Stimulated activated naive CD4-positive, alpha-beta T cell treated with Interleukin-2 at 50 U/mL for 16 hours (primary cell): ENCODE measurements at places on chromosomes 12 and 14.

DNA sequence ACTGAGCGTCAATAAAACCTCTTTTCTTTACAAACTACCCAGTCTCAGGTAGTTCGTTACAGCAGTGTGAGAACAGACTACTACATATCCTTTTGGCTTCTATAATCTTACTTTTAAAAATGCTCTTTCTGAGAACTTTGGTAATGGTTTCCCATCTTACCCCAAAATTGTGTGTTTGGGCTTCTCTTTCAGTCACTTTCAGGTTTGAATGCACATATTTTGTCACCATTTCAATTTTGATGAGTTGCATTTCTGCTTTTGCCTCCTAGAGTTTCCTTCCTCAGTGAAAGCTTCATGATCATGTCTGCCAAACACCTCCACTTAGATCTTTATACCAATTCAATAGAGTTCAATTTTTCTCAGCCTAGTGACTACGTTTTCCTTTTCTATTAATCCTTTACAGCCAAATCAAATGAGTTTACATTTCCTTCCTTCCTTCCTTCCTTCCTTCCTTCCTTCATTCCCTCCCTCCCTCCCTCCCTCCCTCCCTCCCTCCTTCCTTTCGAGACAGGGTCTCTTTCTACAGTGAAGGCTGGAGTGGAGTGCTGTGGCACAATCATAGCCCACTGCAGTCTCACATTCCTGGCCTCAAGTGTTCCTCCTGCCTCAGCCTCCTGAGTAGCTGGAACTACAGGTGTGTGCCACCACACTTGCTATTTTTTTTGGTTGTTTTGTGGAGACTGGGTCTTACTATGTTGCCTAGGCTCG, 124.9 kb downstream of the BCAT1 start:
- no peak for DNase-seq

DNA sequence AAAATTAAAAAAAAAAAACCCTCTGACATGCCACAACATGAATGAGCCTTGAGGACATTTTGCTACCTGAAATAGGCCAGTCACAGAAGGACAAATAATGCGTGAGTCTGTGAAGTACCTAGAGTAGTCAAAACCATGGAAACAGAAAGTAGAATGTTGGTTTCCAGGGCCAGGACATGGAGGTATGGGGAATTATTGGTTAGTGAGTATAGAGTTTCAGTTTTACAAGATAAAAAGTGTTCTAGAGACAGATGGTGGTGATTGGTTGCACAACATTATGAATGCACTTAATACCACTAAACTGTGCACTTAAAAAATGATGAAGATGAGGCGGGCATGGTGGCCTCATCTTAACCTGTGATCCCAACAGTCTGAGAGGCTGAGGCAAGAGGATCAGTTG, 47.6 kb upstream of the ZFP36L1 start:
- DNase-seq: no peak

DNA sequence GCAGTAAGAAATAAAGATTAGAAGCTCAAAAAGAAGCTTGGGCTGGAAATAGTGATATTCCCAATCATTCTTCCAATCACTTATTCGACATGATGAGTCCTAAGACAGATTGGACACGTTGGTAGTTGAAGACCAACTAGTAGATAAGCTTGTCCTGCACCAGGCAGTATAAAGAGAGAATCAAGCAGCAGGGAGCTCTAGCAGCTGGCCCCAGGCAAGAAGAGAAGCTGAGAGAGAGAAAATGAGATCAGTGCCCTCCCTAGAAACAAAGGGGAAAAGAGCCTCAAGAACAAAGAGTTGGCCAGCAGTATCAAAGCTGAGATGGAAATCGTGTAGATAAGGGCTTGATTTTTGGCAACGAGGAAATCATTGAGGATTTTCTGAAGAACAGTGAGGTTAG, 20.6 kb downstream of the RASSF8 start:
- DNase-seq: no peak

DNA sequence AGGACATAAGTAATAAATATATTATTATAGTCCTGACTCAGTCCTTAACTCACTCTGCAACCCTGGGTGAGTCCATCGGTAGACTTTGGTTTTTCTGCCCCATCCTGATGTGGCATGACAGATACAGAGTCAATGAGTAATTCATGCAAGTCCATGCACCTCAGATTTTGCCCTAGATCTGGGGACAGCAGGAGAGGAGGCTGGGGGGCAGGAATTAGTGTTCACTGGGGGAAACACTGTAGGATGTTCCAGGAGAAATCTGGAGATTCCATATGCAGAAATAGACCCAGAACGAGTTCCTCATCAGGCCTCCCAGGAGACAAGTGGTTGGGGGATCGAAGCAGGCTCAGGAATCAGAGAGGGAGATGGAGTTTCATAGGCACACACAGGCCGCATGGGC, 150.8 kb downstream of the DICER1 start:
- no peak for DNase-seq

GRCh38 chr12:19988459-19988873, 379.9 kb upstream of the PDE3A start:
- no peak for DNase-seq

DNA sequence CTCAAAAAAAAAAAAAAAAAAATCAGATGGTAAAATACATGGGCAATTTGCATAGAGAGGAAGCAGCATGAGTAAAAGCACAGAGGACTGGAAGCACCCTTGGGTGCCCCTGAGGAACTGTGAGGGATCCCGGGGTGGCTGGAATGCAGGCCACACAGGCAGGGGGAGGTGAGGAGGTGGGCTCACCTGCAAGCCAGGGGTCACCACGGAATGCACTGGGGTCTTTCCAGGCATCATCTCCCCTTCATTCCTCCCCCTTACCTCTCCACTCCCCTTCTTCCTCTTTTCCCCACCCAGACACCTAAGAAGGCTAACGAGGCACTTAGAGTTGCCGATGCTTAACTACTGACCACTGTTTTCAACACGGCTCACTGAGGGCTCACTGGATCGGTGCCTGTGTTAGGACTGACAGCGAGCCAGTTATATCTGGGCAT, 14.4 kb upstream of the HIP1R start:
- no peak for DNase-seq

DNA sequence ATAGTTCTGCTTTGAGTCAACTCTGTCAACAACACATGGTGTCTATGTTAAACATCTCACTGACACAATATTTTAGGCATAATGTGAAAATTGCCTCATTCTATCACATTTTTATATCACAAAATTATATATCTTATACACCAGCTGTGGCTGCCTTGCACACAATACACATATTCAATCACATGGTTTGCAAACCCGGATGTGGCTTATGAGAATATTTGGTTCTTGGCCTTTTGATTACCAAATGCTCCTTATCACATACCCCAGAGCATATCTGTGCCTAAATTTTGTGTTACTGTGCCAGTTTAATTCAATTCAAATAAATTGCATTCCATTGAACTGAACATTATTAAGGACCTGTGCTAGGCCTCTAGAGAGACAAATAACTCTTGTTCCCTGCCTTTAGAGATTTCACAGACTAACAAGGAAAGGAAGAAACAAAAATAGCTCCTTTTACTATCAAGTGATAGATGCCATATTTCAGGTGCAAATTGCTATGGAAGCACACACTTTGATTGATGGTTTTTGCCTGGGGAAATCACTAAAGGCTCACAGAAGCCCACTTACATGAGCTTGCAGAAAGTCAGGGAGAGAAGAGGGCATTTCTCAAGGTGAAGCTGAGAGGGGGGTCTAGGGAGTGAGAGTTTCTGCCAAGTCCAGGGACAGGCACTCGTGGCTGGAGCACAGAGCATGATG, 63.4 kb downstream of the PPP1R36 start:
- DNase-seq: no peak

DNA sequence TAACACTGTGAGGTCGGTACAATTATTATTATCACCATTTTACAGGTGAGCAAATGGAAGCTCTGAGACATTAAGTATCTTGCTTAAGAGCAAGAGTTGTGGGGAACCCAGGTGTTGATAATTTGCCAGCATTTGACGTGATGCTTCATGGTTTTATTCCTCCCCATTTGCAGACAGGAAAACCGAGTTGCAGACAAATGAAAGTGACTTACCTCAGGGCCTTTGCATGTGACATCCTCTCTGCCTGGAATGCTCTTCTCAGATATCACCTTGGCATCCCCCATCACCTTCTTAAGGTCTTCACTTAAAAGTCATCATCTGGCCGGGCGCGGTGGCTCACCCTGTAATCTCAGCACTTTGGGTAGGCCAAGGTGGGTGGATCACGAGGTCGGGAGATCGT, 21.0 kb upstream of the P2RX7 start:
- DNase-seq: no peak

DNA sequence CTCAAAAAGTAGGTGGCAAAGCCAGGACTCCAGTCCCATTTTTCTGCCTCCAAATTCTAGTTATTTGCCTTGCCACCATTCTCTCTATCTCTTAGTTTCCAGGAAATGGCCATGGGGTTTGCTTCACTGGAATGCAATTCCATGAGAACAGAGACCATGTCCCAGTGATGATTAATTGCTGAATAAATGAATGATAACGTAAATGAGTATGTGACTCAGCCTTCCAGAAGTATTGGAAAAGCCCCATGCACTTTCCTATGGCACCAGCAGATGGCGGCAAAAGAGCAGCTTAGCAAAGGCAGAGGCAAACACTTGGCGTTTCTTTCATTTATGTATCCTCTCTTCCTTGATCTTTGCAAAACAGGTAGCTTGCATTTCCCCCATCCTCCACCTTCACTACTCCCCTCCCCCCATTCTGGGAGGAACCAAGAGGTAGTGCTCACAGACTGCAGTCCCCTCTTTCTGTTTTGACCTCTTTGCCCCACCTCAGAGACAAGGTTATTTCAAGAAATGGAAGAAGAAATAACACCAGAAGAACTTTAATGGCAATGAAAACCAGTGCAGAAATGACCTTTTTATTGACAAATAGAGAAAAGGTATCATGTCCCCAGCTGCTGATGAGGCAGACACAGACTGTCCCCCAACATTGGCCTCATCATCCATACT, 21.3 kb downstream of the TBX3 start:
- DNase-seq: peak; percentile 26

- no peak for DNase-seq
Measured at GRCh38 chr12:63955831-63956666, 111.5 kb downstream of the SRGAP1 start.

- no peak for DNase-seq
Measured at GRCh38 chr14:51860825-51861499, 550 bp downstream of the GNG2 start.

GRCh38 chr14:24138396-24139271, 2.6 kb downstream of the PSME1 start:
- no peak for DNase-seq

DNA sequence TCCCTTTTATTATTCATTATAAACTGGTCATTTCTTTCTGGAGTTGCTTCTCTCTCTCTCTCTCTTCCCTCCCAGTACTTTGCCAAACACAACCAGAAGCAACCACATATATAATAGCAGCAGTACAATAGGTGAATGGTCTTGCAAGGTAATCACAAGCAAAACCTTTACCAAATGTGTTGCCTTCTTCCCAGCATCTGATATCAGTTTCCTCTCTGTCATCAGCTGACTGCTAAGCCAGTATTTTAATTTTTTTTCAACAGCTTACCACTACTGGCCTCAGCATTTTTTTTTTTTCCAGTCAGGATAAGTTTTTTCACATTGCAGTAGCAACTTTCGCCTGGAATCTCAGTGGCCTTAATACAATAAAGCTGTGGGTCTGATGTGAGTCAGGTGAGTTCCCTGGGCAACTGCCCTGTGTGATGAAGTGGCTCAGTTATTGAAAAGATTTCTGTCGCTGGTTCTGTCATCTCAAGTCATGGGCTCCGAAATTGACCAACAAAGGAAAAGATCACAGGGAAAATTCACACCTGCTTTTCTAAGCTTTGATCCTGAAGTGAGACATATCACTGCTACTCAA, 282.5 kb upstream of the AMIGO2 start:
- no peak for DNase-seq

DNA sequence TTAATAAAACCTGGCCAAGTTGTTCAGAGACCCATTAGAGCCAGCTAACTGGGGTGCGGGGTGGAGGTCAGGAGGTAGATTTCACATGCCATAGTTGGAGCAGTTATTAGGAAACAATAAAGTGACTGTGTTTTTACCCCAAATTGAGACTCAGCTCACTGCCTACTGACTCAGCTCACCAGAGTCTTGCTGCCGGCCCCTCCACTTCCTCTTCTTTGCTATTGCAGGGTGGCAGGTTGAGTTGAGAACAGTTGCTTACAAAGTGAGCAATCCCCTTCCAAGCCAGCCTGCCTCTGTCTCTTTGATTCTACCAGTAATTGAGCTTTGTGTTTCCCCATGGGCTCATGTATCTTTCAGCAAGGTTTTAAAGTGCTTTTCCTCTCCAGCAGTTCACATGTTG, 12.9 kb downstream of the ST8SIA1 start:
- no peak for DNase-seq

- no peak for DNase-seq
Measured at GRCh38 chr14:58414845-58415244, 12.5 kb downstream of the TIMM9 start.

DNA sequence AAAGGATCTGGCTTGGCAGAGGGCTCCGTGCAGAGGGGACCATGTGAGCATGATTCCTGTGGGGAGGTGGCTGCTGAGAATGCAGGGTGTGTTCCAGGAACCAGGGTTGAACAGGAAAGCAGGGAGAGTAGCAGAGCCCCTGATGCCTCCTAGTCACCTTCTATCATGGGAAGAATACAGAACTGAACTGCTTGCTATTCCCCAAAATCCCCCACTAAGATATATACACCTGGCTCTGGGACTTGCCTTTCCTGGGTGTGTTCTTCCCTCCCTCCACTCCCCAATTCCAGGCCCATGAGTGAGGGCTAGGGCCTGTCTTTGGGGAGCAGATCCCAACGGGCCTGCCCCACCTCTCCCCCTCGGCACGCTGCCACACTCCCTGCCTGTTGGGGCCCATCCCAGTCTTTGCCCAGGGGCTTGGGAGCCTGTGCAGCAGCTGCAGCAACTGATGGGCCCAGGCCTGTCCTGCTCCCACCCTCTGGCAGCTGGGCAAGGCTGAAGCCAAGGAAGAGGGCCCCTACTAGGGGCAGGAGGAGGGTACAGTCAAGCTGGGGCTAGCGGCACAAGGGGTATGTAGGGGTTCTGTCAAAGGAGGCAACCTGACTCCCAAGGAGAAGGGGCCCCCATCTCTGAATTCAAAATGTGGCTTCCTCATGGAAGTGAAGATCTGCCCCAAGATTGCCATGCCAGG, 3.2 kb downstream of the AJUBA start:
- no peak for DNase-seq

GRCh38 chr12:69553628-69554248, 31.5 kb upstream of the CCT2 start:
- no peak for DNase-seq

- no peak for DNase-seq
Measured at GRCh38 chr14:65877624-65878023, 465.1 kb downstream of the FUT8 start.

GRCh38 chr12:65300097-65300496, 21.6 kb downstream of the MSRB3 start:
- no peak for DNase-seq

- no peak for DNase-seq
Measured at GRCh38 chr14:82403987-82404386, 870.3 kb upstream of the SEL1L start.

- DNase-seq: peak; percentile 27
Measured at GRCh38 chr12:131608740-131609690, 101.9 kb upstream of the SFSWAP start.
